Stimulated activated naive B cell treated with anti-CD40 and anti-IgM and Interleukin-4, amounts not matched to agents 10 μg/mL and 1 μg/mL and 100 μg/mL, for 72 hours (primary cell): ENCODE measurements at places on chromosomes 4 and X.

DNA sequence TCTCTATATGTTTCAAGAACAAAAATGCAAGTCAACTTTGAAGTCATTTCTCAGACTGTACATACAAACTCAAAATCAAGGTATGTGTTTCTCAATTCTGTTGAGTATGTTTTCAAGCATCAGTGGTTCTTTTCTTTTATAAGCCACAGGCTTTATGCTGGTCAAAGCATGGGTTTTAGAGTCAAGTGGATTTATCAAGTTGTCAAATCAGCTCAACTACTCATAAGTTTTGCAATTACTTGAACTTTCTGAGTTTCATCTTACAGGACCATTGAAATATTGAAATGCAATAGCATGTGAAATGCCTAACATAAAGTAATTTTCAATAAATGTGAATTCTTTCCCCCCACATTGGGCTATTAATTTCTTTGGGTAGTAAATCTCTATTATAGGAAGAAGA is 239.9 kb upstream of the DKK2 start:
- no peaks in the 10 kb centered on the region for H3K4me1 ChIP-seq
- H3K36me3 ChIP-seq, result no peaks in the 10 kb centered on the region
- H3K27ac ChIP-seq, result no peak overlapping the region
- no peak for DNase-seq
- H3K4me3 ChIP-seq, result no peak overlapping the region

DNA sequence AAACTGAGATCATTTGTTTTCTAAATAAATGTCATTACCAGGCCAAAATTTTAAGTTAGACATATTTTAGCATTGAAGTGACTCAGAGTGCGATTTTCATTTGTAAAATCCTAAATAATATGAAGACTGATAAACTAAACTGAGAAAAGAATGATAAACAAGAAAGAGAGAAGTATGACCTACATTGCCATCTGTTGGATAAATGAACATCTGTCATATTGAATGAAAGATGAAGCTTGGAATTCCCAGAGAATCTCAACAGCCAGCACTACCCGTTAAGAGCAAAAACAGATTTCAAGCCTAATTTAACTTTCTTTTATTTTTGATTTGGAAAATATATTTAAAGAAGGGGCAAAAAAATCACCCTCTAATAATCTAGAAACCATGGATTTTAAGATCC is 591.0 kb upstream of the ATOH1 start:
- H3K4me3 ChIP-seq, result no peak overlapping the region
- H3K27me3 ChIP-seq, result no peaks in the 10 kb centered on the region
- no peak overlapping the region for H3K27ac ChIP-seq
- H3K4me1 ChIP-seq, result no peaks in the 10 kb centered on the region

DNA sequence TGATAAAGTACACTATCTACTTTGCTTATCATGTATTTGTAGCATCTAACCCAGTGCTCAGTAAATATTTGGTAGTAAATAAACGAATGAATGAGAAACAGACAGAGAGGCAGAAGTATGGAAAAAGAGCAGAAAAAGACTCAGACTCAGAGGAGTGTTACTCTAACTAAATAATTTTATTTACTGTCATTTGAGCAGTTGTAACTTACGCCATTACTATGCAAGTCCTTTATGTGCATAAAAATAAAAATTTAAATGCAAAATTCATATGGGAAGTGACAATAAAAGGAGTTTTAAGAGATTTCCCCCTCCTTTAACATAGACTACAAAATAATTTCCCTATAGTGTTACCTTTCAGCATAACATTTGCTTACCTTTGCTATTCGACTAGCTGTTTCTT is 49.5 kb downstream of the ZAR1 start:
- peaks cover 28% of the 10 kb centered on the region for H3K36me3 ChIP-seq
- no peak for DNase-seq
- no peak overlapping the region for H3K4me3 ChIP-seq
- H3K4me1 ChIP-seq, result no peaks in the 10 kb centered on the region

- no peak overlapping the region for H3K4me3 ChIP-seq
- H3K4me1 ChIP-seq, result no peaks in the 10 kb centered on the region
- H3K27ac ChIP-seq, result no peak overlapping the region
- H3K36me3 ChIP-seq, result no peaks in the 10 kb centered on the region
Observed at GRCh38 chrX:34849371-34849770, 93.2 kb upstream of the FAM47B start.

DNA sequence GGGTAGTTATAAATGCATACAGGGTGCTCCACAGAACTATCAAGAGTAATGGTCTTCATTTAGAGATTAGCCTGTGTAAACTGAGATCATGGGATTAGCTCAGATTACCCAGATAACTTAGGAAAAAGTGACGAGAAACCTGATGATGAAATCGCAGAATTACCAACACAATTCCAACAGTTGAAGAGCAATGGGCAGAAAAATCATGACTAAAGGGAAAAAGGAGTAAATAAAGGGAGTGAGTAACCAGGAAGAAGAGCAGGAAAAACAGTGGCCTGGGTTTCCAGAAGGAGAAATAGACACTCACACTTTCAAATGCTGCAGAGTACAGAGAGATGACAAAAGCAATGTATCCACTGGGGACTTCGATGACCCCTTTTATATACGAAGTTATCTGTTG is 817.3 kb downstream of the TRIML1 start:
- DNase-seq, result no peak
- H3K27ac ChIP-seq, result no peak overlapping the region
- H3K4me1 ChIP-seq, result no peaks in the 10 kb centered on the region

DNA sequence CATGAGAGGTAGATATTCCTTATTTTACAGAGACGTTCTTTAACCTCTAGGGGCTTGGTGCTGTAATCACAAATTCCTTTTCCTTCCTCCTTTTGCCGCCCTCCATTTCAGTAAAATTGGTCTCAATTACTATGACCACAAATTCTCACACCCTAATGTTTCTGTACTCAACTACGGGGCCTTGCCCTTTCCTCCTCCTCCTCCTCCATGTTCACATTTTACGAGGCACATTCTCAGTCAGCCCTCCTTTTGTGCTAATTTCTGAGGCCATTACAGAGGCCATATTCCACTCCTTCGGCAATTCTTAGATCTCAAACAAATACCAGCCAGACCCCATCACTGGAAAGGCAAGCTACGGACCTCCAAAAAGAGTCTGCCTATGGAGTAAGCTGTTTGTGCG is 92.1 kb downstream of the SH3KBP1 start:
- DNase-seq, result no peak
- H3K4me1 ChIP-seq, result peaks cover 45% of the 10 kb centered on the region
- peaks cover 2% of the 10 kb centered on the region for H3K36me3 ChIP-seq
- H3K27ac ChIP-seq, result no peak overlapping the region
- H3K4me3 ChIP-seq, result no peak overlapping the region

GRCh38 chr4:52051213-52051614 is at the start of gene SPATA18:
Gene SPATA18 (plus strand): TSS chr4:52051304. CDS start chr4:52051705, 401 bp downstream.
- no peaks in the 10 kb centered on the region for H3K36me3 ChIP-seq
- DNase-seq, result no peak
- H3K27ac ChIP-seq, result no peak within 1 kb of the TSS
- H3K4me3 ChIP-seq, result peak within 1 kb of the TSS; percentile 77

- DNase-seq, result no peak
- H3K4me1 ChIP-seq, result no peaks in the 10 kb centered on the region
- no peaks in the 10 kb centered on the region for H3K36me3 ChIP-seq
Observed at GRCh38 chr4:135921081-135921480, 1611.2 kb downstream of the PCDH18 start.

DNA sequence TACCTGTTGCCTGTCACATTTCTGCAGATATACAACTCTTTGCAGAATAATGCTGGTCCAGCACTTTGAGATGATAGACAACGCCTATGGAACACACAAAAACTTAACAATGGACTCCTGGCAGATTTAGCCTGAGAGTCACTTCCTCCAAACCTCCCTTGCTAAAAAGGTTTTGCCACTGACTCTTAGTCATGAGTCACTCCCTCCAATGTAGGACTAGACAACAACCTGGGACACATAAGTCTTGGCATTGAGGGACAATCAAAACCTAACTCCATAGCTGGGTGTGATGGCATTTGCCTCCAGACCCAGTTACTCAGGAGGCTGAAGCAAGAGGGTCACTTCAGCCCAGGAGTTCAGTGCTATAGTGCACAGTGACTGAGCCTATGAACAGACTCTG is 22.0 kb upstream of the EIF4E start:
- H3K27me3 ChIP-seq, result peaks cover 4% of the 10 kb centered on the region
- no peaks in the 10 kb centered on the region for H3K4me1 ChIP-seq
- DNase-seq, result no peak
- no peak overlapping the region for H3K27ac ChIP-seq

DNA sequence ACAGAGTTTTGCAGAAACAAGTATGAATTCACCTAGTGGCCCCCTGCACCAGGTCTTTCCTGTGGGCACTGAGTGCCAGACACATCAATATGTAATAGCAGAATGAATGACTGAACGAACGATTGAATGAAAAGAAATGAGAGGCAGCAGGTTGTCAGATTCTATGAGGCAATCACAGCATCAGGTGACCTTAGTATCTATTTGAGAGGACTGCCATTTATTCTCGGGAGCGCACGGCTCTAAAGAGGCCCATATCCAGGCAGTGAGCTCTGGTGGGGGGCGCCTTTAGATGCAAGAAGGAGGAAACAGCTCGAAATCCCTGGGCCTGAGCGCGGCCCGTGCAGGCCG is 528 bp upstream of the SLC25A4 start:
- peak overlapping the region; percentile 94 for H3K27ac ChIP-seq
- peaks cover 22% of the 10 kb centered on the region for H3K4me1 ChIP-seq
- peaks cover 18% of the 10 kb centered on the region for H3K27me3 ChIP-seq
- no peak for DNase-seq
- peaks cover 10% of the 10 kb centered on the region for H3K36me3 ChIP-seq
- H3K4me3 ChIP-seq, result peak overlapping the region; percentile 91

- peaks cover 21% of the 10 kb centered on the region for H3K27me3 ChIP-seq
- peaks cover 16% of the 10 kb centered on the region for H3K4me1 ChIP-seq
- no peak overlapping the region for H3K4me3 ChIP-seq
- no peaks in the 10 kb centered on the region for H3K36me3 ChIP-seq
Observed at GRCh38 chr4:6779667-6780565, 2.6 kb upstream of the KIAA0232 start.

GRCh38 chr4:67343199-67343598 is 202.1 kb downstream of the CENPC start:
- no peaks in the 10 kb centered on the region for H3K4me1 ChIP-seq
- DNase-seq, result no peak

DNA sequence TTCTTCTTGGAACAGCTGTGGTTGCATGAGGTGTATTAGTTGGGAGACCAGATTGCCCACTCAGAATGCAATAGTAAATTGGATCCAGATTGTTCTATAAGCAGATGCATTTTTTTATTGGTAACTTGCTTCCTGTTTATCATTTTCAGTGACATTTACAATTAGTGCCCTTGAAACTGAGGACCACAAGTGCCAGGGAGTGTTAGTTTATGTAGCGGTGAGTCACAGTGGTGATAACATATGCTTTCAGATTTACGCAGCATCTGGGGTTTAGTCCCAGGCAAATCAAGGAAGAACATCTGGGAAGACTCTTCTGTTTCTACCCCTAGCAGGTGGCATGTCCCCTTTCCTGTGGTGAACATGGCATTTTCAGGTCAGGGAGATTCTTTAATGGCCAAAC is 24.1 kb downstream of the FRMPD4 start:
- DNase-seq, result no peak
- no peak overlapping the region for H3K27ac ChIP-seq
- no peaks in the 10 kb centered on the region for H3K27me3 ChIP-seq
- no peaks in the 10 kb centered on the region for H3K36me3 ChIP-seq

GRCh38 chr4:151784706-151785105 is 23.9 kb upstream of the GATB start:
- peaks cover 29% of the 10 kb centered on the region for H3K27me3 ChIP-seq
- no peak overlapping the region for H3K27ac ChIP-seq
- H3K4me3 ChIP-seq, result no peak overlapping the region

DNA sequence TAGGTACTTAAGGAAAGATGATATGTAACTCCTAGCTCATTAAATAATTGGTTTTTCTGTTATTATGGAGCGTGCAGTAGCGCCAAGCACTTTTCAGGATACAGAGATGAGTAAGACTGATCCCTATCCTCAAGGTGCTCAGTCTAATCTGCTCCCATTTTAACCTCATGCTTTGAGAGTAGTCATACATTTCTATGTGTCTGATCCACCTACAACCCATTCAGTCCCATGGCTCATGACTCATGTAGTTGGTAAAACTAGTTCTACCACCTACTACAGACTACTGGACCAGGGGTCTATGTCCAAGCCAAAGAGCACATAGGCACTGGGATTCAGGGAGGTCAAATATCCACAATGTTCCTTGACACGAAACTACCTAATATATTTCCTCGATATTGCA is 60.8 kb downstream of the TMEM154 start:
- peaks cover 3% of the 10 kb centered on the region for H3K4me1 ChIP-seq
- H3K36me3 ChIP-seq, result no peaks in the 10 kb centered on the region
- H3K4me3 ChIP-seq, result no peak overlapping the region
- DNase-seq, result no peak
- no peak overlapping the region for H3K27ac ChIP-seq
- H3K27me3 ChIP-seq, result no peaks in the 10 kb centered on the region
